ENCODE measurements at places on chromosomes 2 and 18.

DNA sequence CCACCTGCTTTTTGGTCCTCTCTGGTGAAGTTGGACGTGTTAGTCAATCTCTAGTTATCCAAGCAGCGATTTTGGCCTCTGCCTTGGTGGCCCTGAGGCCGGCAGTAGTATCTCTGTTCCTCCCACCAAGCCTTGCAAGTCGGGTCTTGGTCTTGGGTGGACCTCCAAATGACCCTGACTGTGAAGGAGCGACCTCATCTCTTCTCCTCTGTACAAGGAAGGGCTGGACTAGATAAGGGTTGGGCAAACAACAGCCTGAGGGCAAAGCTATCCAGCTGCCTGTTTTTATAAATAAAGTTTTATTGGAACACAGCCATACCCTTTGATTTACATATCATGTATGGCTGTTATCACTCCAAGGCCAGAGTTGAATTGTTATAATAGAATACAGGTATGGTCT, 74.6 kb upstream of the FOSL2 start:
- DNase-seq, result no peak

DNA sequence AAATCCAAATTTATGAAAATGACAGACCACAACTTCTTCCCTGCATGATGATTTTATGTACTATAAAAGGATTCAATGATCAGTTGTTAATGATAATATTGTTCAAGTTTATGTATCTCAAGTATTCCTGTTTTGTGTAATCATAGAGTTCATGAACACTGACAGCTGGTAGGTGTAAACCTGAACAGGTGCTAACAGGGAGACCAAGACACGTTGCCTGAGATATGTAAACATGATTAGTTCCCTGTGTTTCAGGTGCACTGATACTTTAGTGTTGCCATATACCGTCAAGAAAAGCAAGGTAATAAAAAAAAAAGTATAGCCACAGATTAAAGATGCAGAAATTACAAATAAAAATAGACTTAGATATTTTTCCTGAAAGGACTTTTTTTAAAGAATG, 131.8 kb downstream of the BAZ2B start:
- DNase-seq, result no peak

- DNase-seq, result no peak
Observed at GRCh38 chr2:43192744-43193651, 33.4 kb downstream of the ZFP36L2 start.

DNA sequence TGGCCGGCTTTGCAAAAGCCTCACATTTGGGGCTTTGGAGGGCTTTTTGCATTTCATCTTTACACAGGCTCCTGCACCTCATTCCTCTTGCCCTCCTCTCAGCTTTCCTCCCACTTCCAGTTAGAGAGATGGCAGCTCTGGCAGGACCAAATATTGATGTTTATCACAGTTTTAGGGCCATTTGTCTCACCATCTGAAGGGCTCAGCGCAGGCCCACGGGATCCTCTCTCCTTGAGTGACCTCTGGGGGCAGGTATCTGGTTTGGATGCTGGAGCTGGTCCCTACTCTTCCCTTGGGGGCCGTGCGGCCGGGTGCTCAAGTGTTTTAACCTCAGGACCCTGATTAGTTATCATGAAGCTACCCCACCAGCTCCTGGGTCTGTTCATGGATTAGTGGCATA, 19.9 kb downstream of the ATOH8 start:
- no peak for DNase-seq

GRCh38 chr2:174121612-174122011, 126.7 kb downstream of the OLA1 start:
- DNase-seq, result no peak

- no peak for DNase-seq
Observed at GRCh38 chr2:173002751-173003541, 72.7 kb upstream of the MAP3K20 start.

GRCh38 chr2:151789055-151789834, 39.0 kb downstream of the ARL5A start:
- DNase-seq, result no peak

GRCh38 chr18:76396792-76397191, 98.2 kb downstream of the ZNF516 start:
- no peak for DNase-seq

DNA sequence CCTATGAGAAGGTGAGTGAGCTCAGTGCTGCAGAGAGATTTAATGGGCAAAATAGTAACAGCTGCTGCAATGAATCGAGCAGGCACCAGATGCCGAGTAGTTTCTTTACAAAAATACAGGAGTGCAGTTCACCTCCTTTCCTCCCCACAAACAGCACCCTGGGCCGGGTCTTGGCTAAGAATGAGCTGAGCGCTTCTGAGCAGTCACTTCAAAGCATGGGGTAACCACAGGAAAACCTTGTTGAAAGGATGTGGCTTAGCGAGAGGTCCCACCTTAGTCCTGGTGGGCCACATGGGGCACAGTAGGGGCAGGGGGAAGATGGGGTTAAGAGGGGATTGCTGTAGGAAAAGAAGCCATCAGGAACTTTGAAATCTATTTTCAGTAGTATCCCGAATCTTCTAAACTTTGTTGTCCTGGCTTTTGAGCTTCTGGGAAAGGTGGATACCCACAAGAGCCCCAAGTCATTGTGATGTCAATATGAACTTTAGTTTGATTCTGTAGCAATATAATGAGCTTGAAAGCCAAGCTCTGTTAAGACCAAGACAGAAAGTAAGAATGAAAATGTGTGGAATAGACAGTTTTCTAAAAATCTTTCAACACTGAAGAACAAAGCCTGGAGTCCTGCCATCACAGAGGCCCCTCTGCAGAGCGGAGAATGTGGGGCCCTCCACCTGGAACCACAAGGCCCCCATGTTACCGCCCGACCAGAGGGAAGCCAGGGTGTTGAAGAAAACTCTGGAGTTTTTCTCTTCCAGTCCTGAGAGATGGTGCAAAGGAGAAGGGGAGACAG, 101.0 kb upstream of the ZNF236 start:
- no peak for DNase-seq

GRCh38 chr2:174338147-174338605, 3.4 kb downstream of the SP9 start:
- no peak for DNase-seq

GRCh38 chr2:60411295-60411694, 142.2 kb downstream of the BCL11A start:
- peak; percentile 68 for DNase-seq

- no peak for DNase-seq
Observed at GRCh38 chr2:1421731-1422130, 8.5 kb downstream of the TPO start.

Data from fibroblast of skin of right quadriceps (primary cell).